ENCODE measurements at places on chromosomes 7 and 10.

DNA sequence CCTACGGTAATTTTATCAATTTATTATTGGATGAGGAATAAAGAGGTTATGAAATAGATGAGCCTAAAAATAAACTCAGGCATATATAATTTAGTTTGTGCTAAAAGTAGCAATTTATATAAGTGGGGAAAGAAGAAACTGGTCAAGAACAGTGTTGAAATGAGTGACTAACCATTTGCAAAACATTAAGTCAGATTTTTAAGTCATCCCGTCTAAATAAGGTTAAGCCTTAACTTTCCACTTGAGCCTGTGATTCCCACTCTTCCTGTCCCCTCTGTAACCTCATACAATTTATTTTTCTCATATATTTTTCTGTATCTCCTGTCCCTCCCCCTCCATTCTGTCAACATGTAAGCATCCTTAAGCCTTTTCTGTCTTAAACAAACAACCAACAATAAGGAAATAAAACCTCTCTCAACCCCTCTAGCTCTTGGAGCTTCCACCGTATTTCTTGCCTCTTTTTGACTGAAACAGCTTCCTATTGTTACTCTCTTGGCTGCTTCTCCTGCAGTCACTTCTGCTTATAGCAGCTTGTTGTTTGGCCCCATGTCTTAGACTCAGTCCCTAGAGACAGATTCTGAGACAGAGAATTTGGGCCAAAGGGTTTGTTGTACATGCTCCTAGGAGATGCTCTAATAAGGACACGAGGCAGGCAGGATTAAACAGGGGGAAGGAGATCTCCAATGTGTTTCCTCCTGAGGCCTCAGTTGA, 109.7 kb downstream of the GNAI1 start:
- H3K27me3 ChIP-seq: no peaks in the 10 kb centered on the region
- H3K36me3 ChIP-seq: no peaks in the 10 kb centered on the region
- DNase-seq: no peak
- H3K4me3 ChIP-seq: no peak overlapping the region
- H3K27ac ChIP-seq: no peak overlapping the region
- no peaks in the 10 kb centered on the region for H3K4me1 ChIP-seq

- H3K27me3 ChIP-seq: no peaks in the 10 kb centered on the region
- peaks cover 54% of the 10 kb centered on the region for H3K4me1 ChIP-seq
- peak overlapping the region; percentile 52 for H3K4me3 ChIP-seq
- no peaks in the 10 kb centered on the region for H3K36me3 ChIP-seq
- DNase-seq: peak; percentile 44
Observed at GRCh38 chr7:105268511-105269392, 120.0 kb downstream of the SRPK2 start.

- no peak overlapping the region for H3K27ac ChIP-seq
- H3K36me3 ChIP-seq: no peaks in the 10 kb centered on the region
- no peaks in the 10 kb centered on the region for H3K4me1 ChIP-seq
- DNase-seq: no peak
Observed at GRCh38 chr7:74043523-74043951, 15.6 kb downstream of the ELN start.

DNA sequence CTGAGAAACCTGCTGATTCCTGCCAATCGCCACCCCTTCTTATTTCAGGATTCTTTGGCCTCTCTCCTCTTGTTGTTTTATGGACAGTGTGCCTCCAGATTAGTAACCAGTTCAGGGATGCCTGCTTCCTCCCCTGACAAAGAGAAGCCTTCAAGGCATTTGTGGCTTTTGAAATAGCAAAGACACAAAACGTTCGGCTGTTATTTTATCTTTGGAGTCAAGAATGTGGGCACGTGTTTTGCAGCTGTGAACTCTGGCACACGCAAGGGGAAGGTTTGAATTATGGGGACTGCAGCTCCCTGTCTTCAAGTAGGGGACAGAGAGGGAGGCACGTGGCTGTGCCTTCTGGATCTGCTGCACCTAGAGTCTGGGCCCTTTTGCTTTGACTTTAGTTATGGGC, 157.9 kb upstream of the GRB10 start:
- H3K27ac ChIP-seq: no peak overlapping the region
- no peak overlapping the region for H3K4me3 ChIP-seq
- H3K36me3 ChIP-seq: no peaks in the 10 kb centered on the region
- no peaks in the 10 kb centered on the region for H3K27me3 ChIP-seq
- H3K4me1 ChIP-seq: no peaks in the 10 kb centered on the region

DNA sequence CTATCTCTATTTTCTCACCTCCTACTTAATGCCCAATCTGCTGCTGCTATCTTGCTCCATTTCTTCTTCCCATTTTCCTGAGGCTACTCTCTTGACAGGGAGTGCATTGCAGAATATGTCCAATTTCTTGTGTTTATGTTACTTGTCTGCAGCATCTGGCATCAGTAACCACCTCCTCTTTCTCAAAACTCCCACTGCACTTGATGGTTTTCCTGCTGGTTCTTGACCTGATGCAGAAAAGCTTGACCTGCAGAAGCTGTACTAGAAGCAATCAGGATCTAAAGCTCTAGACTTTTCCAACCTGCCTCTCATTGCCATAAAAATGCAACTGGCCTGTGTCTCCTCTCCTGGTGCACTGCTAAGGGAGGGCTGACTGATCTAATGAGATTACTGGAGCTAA, 287.8 kb downstream of the ZEB1 start:
- H3K27me3 ChIP-seq: no peaks in the 10 kb centered on the region
- no peak for DNase-seq
- H3K36me3 ChIP-seq: no peaks in the 10 kb centered on the region

- no peak overlapping the region for H3K4me3 ChIP-seq
- DNase-seq: no peak
- H3K4me1 ChIP-seq: peaks cover 3% of the 10 kb centered on the region
- no peak overlapping the region for H3K27ac ChIP-seq
- H3K27me3 ChIP-seq: no peaks in the 10 kb centered on the region
Observed at GRCh38 chr7:2301511-2301863, 12.8 kb downstream of the SNX8 start.

GRCh38 chr7:38283107-38283506, 9.7 kb upstream of the TARP start:
- no peak overlapping the region for H3K4me3 ChIP-seq
- no peaks in the 10 kb centered on the region for H3K4me1 ChIP-seq
- no peaks in the 10 kb centered on the region for H3K27me3 ChIP-seq
- DNase-seq: no peak
- H3K27ac ChIP-seq: no peak overlapping the region
- no peaks in the 10 kb centered on the region for H3K36me3 ChIP-seq
